ENCODE measurements at places on chromosomes 1 and 21.

DNA sequence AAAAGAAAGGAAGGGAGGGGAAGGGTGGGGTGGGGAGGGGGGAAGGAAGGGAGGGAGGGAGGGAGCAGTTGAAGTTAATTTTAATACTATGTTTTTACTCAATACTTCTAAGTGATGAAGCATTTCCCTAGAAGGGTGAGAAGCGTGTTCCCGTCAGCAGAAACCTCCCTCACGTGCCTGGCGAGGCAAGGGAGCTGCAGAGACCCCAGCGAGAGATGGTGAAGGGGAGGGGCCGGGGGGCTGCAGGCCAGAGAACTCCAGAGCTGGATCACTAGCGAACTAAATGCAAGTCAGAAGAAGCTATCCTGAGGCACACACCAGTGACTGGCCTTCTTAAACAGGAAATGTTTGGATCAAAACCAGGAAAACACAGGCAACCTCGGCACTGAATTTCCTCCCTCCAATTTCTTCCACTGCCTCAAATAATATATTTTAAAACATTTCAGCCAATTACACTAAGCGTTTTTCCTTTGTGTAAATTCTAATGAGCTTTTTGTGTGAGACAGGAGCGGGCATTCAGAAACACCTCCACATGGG, 18.0 kb downstream of the WDR4 start:
- DNase-seq: no peak

- DNase-seq: no peak
Measured at GRCh38 chr1:157105988-157106812, 6.6 kb upstream of the ETV3L start.

GRCh38 chr1:76854255-76854654, 13.0 kb upstream of the ST6GALNAC5 start:
- no peak for DNase-seq

GRCh38 chr1:80468356-80468755, 1332.4 kb upstream of the ADGRL2 start:
- DNase-seq: no peak

DNA sequence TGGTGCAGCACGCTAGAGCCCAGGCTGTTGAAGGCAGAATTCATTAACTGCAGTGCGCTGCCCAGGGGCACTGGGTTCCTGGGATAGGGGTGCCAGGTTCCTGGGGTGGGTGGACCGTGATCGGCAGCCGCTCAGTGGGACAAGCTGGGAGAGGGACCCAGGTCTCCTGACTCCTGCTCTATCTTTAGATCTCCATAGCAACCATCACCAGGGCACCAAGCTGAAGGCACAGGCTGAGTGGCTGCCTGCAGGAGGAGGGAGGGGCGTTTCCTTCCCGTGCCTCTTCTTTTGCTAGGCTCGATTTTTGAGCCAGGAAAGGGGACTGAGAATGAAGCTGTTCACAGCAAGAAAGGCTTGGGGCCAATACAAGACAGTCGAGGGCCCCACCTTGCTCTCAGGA, 20.9 kb upstream of the CDCP2 start:
- no peak for DNase-seq

GRCh38 chr21:35352066-35352770, 303.1 kb upstream of the RUNX1 start:
- DNase-seq: no peak

DNA sequence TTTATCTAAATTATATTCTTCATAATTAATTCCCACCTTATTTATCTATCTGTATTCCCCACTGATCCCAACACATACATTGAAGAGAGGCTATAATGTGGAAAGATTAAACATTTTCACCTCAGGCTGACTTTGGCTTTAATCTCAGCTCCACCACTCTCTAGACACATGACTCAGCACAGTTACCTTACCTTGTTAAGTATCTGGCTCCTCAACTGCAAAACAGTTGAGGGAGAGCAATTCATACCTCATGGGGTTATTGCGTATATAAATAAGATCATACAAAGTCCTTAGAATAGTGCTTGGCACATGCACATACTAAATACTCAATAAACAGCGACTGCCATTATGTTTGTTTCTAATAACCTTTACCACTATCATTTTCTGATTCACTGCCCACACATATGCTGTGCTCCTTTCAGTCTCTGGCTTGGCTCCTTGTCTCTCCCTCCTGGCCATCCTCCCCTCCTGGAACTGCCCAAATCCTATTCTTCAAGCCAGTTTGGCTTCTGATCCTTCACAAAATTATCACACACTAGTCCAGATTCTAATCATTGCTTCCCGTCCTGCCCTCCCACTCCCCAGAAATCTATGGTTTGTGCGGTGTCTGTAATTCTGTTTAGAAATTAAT, 50.1 kb downstream of the BCL9 start:
- DNase-seq: no peak

GRCh38 chr1:80367058-80367457, 1360.5 kb upstream of the ADGRL4 start:
- no peak for DNase-seq

Data from stimulated activated CD8-positive, alpha-beta memory T cell treated with anti-CD3 and anti-CD28 coated beads, Interleukin-7, amount 100 ng/mL, for 4 hours (primary cell).